ENCODE measurements at places on chromosomes 3 and 15.

DNA sequence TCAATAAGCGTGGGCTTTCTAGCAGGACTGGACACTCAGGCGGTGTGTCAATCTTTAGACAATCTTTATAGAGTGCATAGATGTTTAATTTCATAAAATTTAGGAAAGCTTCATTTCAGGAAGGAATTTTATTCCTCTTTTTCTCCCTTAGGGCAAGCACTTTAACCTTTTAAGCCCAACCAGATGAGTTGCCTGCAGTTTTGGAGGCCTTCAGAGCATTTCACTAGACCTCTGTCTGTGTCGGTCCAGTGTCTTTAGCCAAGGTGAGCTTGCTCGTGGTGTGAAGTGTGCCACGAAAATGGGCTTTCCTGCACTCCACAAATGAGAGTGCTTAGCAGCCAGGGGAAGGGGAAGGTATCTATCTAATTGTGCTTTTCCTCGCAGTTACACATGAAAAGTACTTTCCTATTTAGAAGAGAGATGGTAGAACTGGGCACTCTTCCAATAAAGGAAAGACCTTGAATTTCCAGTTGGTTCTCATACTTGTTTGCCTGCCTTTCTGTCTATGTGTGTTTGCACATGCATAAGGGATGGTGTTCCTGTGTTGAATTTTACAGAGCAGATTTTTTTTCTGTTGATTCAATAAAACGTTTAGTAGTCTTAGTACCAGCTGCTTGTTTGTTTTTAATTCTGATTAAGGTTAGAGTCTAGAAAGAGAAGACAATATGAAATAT, 53.6 kb downstream of the FEZF2 start:
- no peak for DNase-seq

- DNase-seq: no peak
Observed at GRCh38 chr15:63922261-63922904, 88.6 kb upstream of the HERC1 start.

DNA sequence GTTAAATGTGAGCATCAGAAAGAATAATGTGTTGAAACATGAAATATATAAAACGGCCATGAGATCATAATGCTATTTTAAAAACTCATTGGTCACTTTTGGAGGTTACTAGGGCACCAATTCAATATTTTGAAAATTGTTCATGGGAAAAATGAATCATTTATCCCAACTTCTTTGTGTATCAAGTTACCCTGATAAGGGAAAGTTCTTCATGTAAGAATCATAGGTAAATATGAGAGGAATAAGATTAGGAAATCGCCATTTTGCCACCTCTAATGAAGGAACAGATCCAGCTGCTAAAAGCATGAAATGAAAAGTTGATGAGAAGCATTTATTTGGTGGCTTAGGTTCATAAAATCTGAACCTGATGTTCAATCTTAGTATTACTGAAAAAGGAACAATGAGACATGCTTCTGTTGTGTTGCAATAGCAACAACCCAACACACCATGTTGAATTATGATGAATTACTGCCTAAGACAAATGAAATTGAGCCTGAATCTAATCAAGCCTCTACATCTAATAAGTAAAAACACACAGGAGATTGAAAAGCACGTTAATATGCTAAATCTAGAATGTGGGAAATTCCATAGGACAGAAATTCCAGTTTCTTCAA, 32.5 kb downstream of the ABHD5 start:
- DNase-seq: no peak

DNA sequence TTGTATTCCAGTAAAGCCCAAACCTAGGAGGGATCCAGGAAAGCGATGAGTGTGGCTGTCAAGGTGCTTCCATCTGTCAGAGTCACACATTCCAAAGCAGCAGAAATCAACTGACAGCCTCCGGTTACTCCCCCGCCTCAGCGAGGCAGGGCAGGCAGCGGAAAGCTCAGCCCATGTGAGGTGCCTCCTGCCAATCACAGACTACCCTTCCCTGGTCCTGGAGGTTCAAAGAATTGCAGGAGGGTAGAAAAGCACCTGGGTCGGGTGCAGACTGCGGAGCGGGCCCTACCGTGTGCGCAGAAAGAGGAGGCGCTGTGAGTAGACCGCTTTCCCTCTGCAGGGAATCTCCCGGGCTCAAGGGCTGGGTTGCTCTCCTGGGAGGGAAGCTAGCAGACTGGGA, at the start of gene UPK1B:
UPK1B (plus strand) TSS at position 274 of the 400 bp plus-strand sequence. CDS start 13,144 bp downstream, outside the sequence.
- DNase-seq: no peak

GRCh38 chr15:45704329-45705249, 69.8 kb downstream of the SQOR start:
- DNase-seq: no peak

- no peak for DNase-seq
Observed at GRCh38 chr15:47756872-47757271, 39.6 kb downstream of the SEMA6D start.

GRCh38 chr3:187533797-187534196, 136.4 kb downstream of the SST start:
- no peak for DNase-seq

DNA sequence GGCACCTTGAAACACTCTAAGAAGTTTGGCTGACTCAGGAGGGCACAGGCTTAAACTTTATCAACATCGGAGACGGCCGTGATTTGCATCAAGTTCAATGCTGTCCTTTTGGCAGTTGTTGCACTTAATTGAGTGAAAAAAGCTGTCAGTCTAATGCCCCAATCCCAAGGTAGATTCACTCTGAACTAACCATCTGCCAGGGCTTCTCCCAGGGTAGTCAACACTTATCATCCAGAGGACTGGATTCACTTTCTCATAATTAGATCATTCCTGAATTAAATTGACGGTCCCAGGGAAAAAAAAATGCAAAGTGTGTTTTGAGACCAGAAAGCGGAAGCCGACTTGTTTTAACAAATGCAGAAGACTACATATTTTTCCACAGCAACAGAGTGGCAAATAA, 28.5 kb downstream of the RORA start:
- DNase-seq: no peak

DNA sequence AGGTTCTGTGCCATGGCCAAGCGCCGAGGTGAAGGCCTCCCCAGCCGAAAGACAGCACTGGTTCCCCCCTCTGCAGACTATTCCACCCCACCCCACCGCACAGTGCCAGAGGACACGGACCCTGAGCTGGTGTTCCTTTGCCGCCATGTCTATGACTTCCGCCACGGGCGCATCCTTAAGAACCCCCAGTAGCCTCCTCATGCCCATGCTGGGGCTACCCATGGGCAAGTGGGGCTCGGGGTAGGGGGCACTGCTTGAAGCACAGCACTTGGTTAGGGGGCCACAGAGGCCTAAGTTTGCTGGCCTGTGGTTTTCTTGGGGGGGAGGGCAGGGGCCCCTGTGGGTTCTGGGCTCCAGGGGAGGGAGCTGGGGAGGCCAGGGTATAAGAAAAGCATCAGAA, 4.8 kb upstream of the CHST14 start:
- no peak for DNase-seq

Data from stimulated activated CD4-positive, alpha-beta T cell treated with anti-CD3 and anti-CD28 coated beads, Interleukin-4, amount 100 ng/mL, for 48 hours (primary cell).